HS-5 (cell line): ENCODE measurements at places on chromosomes 6 and 20.

DNA sequence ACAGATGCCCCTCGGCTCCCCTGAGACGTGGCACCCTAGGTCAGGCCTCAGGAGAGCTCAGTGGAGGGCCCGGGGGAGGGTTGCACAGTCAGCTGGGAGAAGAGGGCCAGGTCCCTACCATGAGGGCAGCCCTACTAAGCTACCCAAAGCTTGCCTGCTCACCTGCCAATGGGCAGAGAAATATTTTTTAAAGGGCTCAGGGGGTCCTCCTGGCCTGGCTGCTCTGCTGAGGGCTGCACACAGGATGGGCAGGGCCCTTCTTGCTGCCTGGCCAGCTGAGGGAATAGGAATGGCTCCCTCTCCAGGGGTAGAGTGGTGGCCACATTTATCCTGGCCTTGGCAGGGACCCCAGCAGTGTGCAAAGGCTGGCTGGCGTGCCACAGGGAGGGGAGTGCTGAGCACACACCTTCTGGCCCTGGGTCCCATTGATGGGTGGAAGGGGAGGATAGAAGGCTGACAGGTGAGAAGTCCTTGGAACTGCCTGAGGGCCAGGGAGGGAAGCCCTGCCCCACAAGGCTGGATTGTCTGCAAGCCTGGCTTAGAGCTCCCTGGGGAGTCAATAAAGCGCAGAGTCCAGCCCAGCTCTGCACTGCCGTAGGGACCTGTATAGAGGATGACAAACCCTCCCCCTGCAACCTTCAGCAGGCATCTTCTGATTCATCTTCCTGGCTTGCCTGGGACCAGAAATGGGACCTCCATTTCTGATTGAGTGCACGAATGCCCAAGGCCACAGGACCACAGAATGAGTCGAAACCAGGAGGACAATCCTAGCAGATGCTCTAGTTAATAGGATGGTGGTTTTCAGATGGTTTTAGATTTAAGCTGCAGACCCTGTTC lies 62.1 kb downstream of the NOL4L start:
- DNase-seq, result peak; percentile 23

GRCh38 chr6:109345986-109346385 lies 36.3 kb downstream of the CD164 start:
- no peak for DNase-seq

GRCh38 chr20:32072168-32072750 lies 20.2 kb downstream of the HCK start:
- no peak for DNase-seq

- peak; percentile 78 for DNase-seq
Measured at GRCh38 chr20:49484180-49485140, 2.0 kb upstream of the KCNB1 start.

DNA sequence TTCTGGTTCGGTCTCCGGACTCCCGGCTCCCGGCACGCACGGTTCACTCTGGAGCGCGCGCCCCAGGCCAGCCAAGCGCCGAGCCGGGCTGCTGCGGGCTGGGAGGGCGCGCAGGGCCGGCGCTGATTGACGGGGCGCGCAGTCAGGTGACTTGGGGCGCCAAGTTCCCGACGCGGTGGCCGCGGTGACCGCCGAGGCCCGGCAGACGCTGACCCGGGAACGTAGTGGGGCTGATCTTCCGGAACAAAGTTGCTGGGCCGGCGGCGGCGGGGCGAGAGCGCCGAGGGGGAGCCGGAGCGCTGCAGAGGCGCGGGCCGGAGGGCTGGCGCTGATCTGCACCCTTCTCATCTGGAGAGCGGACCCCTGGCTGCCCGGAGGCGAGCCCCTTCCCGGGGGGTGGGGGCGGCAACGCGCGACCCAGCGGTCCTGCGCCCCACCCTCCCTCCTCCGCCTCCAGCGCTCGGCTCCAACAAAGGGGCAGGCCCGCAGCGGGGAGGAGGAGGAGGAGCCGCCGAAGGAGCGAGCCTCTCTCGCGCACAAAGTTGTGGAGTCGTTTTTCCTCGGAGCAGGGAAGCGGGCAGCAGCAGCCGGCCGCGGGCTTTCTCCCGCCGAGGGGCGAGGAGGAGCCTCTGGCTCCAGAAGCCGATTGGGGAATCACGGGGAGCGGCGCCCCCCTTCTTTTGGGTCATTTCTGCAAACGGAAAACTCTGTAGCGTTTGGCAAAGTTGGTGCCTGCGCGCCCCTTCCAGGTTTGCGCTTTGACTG lies at the start of gene UTRN:
Gene UTRN, plus strand, starts transcription at position 553 of the 765 bp plus-strand sequence. CDS start 6,494 bp downstream, outside the sequence.
- DNase-seq, result peak; percentile 62

DNA sequence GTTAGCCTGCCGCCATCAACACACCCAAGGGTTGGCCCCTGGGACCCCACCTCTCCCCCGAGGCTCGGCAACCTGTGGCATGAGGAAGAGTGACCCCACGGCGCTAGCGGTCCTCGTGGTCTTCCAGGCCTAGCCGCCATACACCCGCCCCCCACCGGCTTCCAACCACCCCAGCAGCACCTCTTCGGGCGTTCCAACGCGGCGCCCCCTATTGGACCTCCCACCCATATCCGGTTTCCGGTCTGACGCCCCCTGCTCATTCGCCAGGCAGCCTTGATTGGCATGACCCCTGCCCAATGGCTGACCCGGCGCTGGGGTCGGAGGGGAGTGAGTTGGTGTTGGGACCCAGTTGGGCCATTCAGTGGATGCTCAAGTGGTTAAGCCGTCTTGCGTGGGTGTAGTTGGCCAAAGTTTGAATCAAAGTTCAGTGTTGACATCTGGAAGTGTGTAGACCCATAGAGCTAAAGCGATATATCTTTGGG lies at the start of gene GNAS-AS1:
Gene GNAS-AS1, minus strand, starts transcription at position 210 of the 482 bp plus-strand sequence.
- DNase-seq, result no peak

GRCh38 chr20:47427746-47428145 lies 71.2 kb upstream of the ZMYND8 start:
- DNase-seq, result no peak

GRCh38 chr6:4805553-4806336 lies 29.5 kb downstream of the CDYL start:
- no peak for DNase-seq

DNA sequence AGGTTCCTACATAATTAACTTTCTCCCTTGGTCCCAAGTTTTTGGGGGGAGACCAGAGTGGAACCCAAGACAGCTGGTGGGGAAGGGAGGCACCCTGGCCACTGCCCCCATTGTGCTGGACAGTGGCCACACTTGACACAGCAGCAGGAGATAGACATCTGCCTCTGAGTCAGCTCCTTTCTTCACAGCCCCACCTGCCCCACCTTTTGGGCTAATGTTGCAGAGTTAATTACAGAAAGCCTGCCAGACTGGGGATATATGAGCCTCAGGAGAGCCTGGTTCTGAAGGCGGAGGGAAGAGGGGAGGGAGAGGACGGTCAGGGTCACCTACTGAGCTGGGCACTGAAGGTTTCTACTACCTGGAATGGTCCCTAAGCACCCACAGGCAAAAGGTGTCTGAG lies 50.6 kb downstream of the MAFB start:
- DNase-seq, result no peak

- DNase-seq, result no peak
Measured at GRCh38 chr20:54209216-54209813, 1.4 kb downstream of the PFDN4 start.

- DNase-seq, result no peak
Measured at GRCh38 chr20:37524859-37525708, 2.6 kb downstream of the BLCAP start.

GRCh38 chr6:132011582-132011981 lies 60.4 kb upstream of the CCN2 start:
- no peak for DNase-seq

GRCh38 chr6:149919834-149920225 lies 3.1 kb downstream of the RAET1G start:
- DNase-seq, result no peak

- DNase-seq, result no peak
Measured at GRCh38 chr20:44080064-44080463, 106.9 kb downstream of the JPH2 start.

GRCh38 chr20:60092729-60093128 lies 134.5 kb downstream of the CDH26 start:
- no peak for DNase-seq

DNA sequence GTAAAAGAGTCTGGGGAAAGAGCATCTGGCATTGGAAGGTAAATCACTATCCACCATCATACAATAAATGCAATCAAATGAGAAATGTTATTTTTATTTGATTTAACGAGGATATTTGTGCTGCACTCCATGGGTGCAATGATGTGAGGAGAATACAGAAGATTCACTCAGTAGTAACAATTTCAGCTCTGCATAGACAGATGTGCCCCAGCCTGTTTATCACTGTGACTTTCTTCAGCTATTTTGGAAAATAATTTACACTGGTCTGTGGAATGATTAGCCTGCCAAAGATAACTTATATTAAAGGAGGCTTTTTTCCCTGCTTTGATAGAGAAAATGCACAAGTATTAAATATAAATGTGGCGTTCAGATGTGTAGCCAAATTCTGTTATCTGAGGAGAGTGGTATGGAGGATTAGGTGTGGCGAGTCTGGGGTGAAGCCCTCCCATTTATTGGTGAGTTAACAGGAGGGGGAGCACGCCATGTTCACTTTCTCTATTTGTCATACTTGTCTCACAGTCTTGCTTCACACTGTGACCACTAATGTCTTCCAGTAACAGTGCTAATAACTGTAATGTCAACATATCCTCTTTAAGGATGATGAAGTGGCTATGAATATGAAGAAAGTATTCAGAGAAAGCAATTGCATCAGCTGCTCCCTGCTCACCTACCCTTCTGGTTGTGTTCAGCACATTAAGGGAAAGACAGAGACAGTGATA lies 645.6 kb downstream of the MMUT start:
- no peak for DNase-seq

DNA sequence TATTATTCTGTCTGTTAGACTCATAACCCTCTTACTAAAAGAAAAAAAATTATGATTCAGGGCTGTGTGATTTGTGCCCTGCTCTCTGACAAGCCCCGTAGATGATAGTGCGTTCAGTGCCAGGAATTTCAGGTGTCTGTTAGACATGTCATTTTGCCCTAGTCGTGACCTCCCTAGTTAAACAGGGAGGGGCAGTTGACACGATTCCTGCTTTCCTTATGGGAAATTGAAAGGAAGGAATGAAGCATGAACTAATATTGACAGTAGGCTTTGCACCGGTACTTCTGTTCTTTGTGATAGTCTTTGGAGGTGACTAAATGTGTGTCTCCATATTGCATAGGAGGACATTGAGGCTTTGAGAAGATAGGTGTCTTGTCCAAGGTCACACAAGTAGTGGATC lies 26.3 kb downstream of the RPRD1B start:
- DNase-seq, result no peak

- DNase-seq, result no peak
Measured at GRCh38 chr20:18628330-18628920, 40.6 kb downstream of the DTD1 start.

- DNase-seq, result no peak
Measured at GRCh38 chr20:31923388-31924331, 28.2 kb downstream of the PDRG1 start.

GRCh38 chr6:73719046-73719445 lies 23.0 kb downstream of the CD109 start:
- no peak for DNase-seq

DNA sequence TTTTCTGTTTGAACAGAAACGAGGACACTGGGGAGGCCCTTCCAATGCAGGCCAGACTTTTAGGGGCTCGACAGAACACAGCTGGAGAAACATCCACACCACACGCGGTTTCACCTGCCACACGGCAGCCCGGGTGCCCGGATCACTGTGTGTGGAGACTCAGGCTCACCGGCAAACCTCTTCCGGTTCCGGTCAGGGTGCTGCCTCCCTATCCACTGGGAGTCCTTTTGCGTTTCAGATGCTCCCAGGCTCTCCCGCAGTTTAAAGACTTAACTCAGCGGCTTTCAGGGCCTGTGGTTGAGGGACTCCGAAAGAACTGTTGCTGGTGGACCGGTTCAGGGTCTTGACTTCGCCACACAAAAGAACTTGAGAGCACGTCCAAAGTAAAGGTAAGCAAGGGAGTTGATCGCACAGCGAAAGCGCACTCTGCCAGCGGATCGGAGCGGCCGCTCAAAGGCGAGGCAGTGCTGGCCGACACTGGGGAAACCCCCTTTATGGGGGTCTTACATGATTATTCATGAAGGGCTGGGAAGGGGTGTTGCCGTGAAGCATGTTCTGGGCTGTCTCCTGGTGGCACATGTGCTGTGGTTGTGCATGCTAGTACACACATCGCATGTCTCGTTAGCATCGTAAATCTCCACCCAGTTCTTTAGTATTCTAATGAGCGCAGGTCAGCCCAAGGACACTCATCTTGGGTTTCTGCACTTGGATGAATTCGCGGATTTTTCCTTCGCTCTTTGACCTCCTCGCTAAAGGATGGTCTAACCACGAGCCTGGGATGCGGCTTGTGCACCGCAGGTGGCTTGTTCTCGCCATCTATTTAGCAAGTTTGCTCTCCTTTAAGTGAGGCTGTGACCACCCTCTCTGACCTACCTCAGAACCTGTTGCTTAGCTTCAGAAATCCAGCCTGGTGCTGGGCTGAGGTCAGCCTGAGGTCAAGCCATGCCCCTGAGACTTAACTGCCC lies 180.3 kb downstream of the CDH26 start:
- DNase-seq, result no peak

- DNase-seq, result no peak
Measured at GRCh38 chr6:105991561-105992314, 94.4 kb upstream of the PRDM1 start.
